ENCODE measurements at places on chromosomes 12 and 14.

DNA sequence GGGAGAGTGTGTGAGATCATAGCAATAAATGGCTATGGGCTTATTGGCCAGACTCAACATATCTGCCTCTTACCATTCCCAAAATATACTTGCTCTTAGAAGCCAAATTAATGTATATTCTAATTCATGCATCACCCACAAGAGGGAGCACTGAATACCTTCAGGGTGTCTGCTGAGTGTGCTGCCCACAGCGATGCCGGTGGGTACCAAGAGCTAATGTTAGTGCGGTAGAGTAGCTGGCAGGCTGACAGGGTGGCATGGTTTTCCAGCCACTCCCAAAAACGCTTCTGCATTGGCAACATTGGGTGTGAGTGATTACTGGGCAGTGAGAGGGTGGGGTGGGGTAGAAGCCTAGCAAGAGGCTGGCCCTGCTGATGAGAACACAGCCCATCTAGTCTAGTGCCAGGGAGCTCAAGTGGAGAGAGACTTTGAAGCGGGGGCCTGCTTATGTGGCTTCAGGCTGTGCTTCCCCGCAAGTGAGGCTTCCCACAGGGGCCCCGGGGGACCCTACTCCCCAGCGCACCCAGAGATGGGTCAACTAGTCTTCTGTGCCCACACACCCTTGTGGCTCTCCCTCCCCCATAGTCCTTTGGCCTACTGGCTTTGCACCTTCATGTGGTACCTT is 9.2 kb upstream of the PLEKHD1 start:
- DNase-seq, result no peak

- no peak for DNase-seq
Measured at GRCh38 chr14:77302926-77303325, 17.8 kb downstream of the POMT2 start.

DNA sequence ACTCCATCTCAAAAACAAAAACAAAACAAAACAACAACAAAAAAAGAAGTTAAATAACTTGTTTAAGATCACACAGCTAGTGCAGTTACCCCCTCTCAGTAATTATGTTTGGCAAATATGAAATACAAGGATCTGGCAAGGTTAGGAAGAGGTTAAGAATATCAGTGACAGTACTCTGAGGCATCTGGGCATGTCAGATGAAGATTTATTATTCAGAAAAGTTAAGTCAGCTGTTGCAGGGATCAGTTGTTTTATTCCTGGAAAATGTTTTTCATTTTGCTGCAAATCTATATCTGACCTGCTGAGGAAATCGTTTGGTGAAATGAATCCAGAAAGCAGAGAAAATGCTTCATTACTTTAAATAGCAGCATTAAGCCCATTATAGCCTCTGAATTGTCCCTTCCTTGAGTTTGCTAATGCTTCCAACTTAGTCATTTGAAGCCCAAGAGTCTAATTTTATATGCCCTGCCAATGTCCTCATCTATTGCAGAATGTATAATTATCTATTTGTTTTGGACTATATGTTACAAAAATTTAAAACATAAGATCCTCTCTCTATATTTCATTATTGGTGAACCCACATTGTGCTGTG is 8.1 kb downstream of the GPX2 start:
- DNase-seq, result no peak

- DNase-seq, result no peak
Measured at GRCh38 chr14:91241863-91242262, 2.6 kb downstream of the GPR68 start.

GRCh38 chr12:114316076-114316475 is 89.9 kb downstream of the TBX5 start:
- no peak for DNase-seq

- DNase-seq, result no peak
Measured at GRCh38 chr14:21440859-21441258, 15.1 kb downstream of the CHD8 start.

DNA sequence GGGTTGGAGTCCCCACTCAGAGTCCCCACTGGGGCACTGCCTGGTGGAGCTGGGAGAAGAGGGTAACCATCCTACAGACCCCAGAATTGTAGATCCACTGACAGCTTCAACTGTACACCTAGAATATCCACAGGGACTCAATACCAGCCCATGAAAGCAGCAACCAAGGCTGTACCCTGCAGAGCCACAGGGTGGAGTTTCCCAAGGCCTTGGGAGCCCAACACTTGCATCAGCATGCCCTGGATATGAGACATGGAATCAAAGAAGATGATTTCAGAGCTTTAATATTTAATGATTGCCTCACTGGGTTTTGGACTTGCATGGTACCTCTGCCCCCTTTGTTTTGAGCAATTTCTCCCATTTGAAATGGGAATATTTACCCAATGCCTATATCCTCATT is 80.4 kb downstream of the RASSF9 start:
- no peak for DNase-seq

DNA sequence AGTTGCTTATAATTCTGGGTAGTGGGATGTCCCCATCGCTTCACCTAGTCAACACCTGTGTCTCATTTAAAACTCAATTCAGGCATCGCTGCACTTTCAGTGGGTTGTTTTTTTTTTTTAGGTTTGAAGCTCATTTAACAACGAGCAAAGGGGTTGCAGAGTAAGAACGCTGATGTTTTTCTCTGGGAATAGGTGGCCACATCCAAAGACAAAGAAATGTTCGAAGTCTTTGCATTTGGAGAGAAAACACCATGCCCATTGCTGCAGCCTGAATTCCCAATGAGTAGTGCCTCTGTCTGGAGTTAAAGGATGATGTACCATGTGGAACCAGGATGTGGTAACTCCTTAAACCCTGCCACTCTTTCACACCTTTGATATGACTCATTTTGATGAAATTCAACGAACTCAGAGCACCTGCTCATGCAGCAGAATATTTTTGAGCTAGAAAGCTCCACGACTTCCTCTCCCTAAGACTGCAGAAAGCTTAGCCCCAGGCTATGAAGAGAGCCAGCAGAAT is 35.1 kb upstream of the BATF start:
- DNase-seq, result no peak

- DNase-seq, result no peak
Measured at GRCh38 chr14:74739293-74740030, 23.7 kb upstream of the YLPM1 start.

- DNase-seq, result no peak
Measured at GRCh38 chr12:61871485-61871810, 388.8 kb upstream of the USP15 start.

DNA sequence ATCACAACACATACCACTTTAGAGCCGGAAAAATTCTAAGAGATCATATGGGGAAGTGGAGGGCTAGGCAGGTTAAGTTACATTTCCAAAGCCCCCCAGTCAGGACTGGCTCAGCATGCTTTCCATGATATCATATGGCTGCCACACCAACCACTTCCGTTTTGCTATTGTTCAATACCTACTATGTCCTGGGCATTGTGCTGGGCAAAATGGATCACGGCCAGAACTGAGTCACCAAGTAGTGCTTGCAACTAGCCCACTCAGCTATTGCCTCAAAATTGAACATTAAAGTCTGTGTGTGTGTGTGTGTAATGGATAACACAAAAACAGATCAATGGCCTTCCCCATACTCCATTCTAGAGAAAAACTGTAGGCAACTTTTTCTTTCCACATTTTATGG is 22.7 kb downstream of the WIF1 start:
- no peak for DNase-seq

DNA sequence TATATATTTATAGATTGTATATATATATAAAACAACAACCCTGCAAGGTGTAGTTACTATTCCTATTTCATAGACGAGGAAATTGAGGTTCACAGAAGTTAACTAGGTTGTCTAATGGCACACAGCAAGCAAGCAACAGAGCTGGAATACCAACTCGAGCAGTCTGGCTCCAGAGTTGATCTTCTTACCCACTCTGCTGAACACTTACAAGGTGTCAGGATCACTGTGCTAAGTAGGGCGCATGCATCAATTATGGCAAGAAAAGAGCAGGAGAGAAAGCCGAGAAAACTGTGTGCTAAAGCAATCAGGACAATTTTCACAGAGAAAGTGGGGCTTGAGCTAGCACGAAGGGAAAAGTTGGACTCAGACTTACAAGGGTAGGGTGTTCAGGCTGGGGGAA is 15.9 kb upstream of the ARMH4 start:
- DNase-seq, result no peak

GRCh38 chr14:76919431-76920330 is 93.5 kb downstream of the LRRC74A start:
- DNase-seq, result no peak

All from stimulated activated CD4-positive, alpha-beta T cell treated with anti-CD3 and anti-CD28 coated beads, Interleukin-4, amount 100 ng/mL, for 1 hour (primary cell).